ENCODE measurements at places on chromosomes 3 and 15.

DNA sequence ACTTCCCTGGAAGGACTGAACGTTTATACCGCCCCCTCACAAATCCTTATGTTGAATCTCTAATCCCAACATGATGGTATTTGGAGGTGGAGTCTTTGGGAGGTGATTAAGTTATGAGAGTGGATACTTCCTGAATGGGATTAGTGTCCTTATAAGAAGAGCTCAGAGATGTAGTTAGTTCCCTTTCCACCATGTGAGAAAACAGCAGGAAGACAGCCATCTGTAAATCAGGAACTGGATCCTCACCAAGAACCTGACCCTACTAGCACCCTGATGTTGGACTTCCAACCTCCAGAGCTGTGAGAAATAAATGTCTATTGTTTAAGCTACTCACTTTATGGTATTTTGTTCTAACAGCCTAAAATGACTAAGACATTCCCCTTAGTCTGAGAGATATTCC lies 33.3 kb upstream of the SACM1L start:
- DNase-seq = no peak

DNA sequence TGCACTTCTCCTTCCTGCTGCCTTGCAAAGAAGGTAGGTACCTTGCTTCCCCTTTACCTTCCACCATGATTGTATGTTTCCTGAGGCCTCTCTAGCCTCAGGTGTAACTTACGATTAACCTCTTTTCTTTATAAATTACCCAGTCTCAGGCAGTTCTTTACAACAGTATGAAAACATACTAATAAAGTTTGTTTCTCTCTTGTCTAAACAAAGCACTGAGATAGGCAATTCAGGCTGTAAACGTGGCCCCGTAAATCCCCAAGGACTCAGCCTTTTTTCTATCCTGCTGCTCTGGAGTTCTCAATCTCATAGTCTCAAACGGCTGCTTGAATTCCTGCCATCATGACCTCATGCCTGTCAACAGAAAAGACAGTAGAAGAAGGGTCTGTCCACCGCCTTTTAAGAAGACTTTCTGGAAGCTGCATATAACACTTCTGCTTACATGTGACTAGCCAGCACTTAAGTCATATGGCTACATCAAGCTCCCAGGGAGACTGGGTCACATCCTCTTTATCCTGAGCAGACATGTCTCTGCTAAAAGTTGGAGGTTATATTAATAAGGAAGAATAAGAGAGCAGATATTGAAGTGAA lies 257.8 kb downstream of the EBLN2 start:
- DNase-seq = no peak

GRCh38 chr15:54707805-54708752 lies 488.7 kb downstream of the RSL24D1 start:
- DNase-seq = no peak

DNA sequence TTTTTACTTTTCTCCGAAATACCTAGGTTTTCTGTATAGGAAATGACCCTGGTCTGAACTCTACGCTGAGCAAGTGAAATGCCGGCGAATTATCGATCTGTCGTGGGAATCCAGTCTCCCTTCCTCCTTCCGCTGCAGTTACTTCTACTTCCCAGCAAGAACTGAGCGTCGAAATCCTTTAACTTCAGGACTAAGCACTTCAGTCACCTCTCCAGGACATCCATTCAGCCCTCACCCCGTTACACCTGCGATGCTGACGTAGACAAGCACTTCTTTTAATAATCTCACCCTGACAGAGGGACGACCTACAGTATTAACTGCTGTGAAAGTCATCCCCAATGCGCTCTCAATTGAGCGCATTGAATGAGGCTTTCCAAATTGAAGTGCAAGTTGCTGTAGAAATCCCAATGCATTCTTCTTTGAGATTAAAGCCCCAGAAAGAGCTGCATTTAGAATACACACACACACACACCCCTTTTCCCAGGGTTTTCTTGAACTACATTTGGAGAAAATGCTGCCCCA lies 1.3 kb downstream of the TOP2B start:
- no peak for DNase-seq

GRCh38 chr15:74870436-74871215 lies 2.5 kb downstream of the SCAMP2 start:
- no peak for DNase-seq

DNA sequence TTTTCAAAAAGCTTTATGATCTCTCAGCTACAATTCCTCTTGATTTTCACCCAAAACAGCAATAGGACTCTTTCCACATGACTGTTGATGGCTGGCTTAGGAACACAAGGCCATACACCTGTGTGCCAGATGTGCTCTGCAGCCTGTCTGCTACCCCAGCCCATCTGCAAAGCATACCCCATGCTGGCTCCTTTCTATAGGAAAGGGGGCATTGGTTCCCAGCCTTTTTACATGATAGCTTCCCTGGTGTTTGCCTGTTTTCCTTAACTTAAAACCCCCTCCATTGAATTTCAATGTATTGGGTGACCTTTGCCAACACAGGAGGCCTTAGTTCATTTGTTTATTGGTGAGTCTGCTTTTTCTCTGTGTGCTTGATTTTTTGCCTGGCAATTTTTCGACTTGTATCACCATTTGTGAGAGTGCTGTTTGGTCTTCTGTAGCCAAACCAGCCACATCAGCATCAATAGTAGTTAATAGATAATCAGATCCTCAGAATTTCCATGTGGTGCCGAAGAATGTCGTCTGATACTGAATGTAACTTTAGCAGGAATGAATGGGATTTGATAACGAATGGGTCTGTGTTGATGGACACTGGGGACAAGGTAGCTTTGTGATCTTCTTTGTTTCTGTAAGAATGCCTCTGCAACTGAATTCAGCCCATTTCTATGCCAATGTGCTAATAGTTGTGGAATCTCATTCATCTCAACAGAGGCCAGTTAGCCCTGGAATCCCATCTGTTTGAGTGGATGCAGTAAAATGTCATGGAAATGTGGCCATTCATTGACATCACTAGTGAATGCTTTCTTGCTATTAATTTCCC lies 272.2 kb upstream of the RARB start:
- DNase-seq = no peak

Data from stimulated activated CD8-positive, alpha-beta memory T cell treated with anti-CD3 and anti-CD28 coated beads, Interleukin-4, amount 100 ng/mL, for 4 hours (primary cell).